SW 1271 (cell line): ENCODE measurements at places on chromosomes 7 and 10.

GRCh38 chr7:52639126-52639525, 396.3 kb upstream of the POM121L12 start:
- DNase-seq = no peak

- no peak for DNase-seq
Observed at GRCh38 chr7:7498856-7499255, 36.8 kb downstream of the COL28A1 start.

DNA sequence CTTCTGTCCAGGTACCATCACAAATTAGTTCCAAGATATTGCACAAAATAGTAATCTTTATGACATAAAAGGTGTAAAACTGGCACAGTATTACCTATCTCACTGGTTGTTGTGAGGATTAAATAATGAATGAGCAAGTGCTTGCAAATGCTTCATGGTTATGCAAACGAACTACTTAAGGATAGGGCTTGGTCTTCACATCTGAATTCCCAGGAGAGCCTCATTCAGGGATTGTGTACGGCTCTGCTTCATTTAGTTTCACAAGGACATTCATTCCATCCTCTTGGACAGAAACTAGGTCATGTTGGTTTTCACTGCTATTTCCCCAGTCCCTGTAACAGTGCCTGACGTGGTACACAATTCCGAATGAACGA, 12.1 kb downstream of the ABCA13 start:
- no peak for DNase-seq

DNA sequence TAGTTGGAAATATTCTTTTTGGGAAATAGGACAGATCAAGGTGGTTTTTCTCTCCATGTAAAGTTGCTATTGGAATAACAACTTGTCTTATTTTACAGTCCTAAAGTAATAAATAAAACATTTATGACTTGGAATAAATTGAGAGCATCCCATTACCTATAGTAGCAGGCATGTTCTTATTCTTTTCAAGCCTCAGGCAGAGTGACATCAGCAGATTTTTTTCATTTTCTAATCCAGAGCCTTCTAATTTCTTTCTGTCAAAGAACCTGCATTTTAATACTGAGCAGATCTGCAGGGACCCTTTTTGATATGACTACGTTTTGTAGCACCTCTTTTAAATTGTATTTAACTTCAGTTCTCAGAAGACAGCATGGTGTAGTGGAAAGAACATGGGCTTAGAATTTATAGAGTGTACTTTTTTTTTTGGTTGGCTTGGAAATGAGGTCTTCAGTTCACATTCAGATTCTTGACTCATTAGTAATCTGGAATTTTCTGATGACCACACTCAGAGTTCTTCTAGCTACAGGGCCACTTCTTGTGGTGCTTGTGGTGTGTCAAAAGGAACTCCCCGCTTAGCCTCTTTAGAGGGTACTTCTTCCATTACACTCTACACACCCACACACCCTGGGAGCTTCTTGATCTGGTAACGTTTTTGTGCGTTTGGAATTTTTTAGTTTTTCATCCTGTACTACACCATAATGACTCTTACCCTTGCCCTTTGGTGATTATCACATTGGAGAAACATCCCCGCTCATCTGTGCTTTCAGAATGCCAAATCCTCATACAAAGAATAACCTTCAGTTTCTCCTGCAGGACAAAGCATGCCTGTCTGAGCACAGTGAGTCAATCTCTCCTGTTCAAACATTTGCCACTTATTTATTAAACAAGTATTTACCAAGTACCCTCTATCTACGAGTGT, 34.6 kb downstream of the AGK start:
- DNase-seq = peak; percentile 39

GRCh38 chr10:119452396-119452795, 90.1 kb downstream of the RGS10 start:
- DNase-seq = no peak

GRCh38 chr7:187227-187927, 5.0 kb upstream of the FAM20C start:
- DNase-seq = no peak

GRCh38 chr7:56026538-56026937, 24.7 kb downstream of the PSPH start:
- DNase-seq = no peak

GRCh38 chr10:132146941-132147915, 39.5 kb upstream of the DPYSL4 start:
- DNase-seq = no peak

GRCh38 chr7:151856098-151856497, 20.8 kb downstream of the PRKAG2 start:
- DNase-seq = no peak

GRCh38 chr10:100670828-100671479, 74.4 kb upstream of the PAX2 start:
- no peak for DNase-seq

- DNase-seq = no peak
Observed at GRCh38 chr7:44147026-44147991, 6.2 kb upstream of the MYL7 start.

- no peak for DNase-seq
Observed at GRCh38 chr10:121667948-121668313, 69.7 kb upstream of the FGFR2 start.

GRCh38 chr7:51101111-51101757, 215.4 kb downstream of the COBL start:
- no peak for DNase-seq

GRCh38 chr7:124124201-124124600, 91.3 kb upstream of the TMEM229A start:
- no peak for DNase-seq

- DNase-seq = peak; percentile 2
Observed at GRCh38 chr10:132836832-132837540, 51.0 kb upstream of the NKX6-2 start.

GRCh38 chr10:14340051-14340744, 9.5 kb upstream of the FRMD4A start:
- no peak for DNase-seq

GRCh38 chr10:73732931-73733623, 11.1 kb upstream of the SEC24C start:
- DNase-seq = no peak

DNA sequence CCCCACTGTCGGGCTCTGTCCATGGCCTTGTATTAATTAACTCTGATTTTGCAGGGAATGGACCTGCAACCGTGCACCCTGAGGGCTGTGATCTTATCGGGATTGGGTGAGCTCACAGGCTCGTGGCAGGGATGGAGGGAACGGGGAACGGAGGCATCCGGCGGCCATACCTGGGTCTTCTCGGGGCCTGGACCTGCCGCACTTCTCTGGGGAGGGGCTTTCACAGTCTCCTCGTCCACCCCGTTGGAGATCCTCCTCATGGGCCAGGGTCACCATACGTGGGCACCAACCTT, 57.5 kb upstream of the SHH start:
- DNase-seq = no peak

GRCh38 chr10:29646238-29646902, 11.6 kb upstream of the SVIL start:
- no peak for DNase-seq

DNA sequence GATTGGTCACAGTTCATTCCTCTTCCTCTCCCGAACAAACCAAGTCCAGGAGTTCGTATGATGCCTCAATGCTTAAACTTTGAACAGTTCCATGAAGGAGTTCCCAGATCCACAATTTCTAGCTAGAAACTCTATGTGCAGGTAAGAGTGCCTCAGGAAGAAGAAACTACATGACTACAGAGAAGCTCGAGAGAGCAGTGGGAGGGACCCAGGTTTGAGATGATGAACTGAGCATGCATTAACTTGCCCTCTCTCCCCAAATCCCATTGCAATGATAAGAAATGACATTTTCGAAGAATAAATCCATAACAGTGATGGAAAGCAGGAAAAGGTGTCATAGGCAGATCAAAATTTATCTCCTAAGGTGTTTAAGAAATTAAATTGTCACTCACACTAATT, 140.6 kb upstream of the JCAD start:
- no peak for DNase-seq

- DNase-seq = no peak
Observed at GRCh38 chr7:36887969-36888368, 163.7 kb upstream of the AOAH start.

GRCh38 chr7:155191137-155191536, 106.5 kb upstream of the INSIG1 start:
- DNase-seq = no peak

DNA sequence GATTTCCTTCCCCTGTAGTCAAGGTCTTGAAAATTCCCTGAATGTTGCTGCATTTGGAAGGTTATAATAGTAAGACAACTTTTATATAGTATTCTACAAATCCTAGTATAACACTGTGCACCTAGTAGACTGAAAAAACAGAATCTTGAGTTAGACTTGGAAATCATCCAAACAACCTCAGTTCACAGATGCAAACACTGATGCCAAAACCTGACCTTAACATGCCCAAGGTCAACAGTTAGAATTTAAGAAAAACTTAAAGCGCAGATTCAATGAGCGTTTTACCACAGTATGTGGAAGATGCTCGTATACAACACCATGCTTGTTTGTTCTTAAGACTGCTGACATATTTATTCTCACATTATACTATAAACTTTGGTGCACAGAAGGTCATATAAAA, 3.0 kb downstream of the PIP4K2A start:
- no peak for DNase-seq

GRCh38 chr7:115941703-115942268, 88.8 kb downstream of the TFEC start:
- no peak for DNase-seq

GRCh38 chr10:132687181-132687892, 98.6 kb downstream of the NKX6-2 start:
- no peak for DNase-seq

GRCh38 chr7:27779873-27780272, 39.9 kb downstream of the TAX1BP1 start:
- DNase-seq = no peak

DNA sequence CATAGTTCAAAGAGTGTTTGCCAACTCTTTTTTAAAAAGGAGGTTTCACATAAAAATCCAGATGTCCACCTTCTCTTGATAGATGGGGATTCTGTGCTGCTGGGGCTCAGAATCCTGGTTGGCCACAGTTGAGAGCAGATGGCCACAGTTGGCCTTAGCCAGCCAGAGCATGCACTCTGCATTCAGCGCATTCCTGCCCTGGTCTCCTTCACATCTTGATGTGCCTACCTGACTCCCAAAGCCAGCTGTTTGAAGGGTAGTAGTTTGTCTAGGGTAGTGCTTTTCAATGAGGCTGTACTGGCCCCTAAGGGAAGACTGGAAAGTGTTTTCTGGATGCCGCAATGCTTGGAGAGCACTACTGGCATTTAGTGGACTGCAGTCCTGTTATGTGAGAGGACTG, 208.1 kb upstream of the HDAC9 start:
- no peak for DNase-seq

GRCh38 chr10:59271160-59271559, 91.2 kb downstream of the FAM13C start:
- no peak for DNase-seq

GRCh38 chr7:16801111-16801542, 3.7 kb downstream of the AGR2 start:
- peak; percentile 72 for DNase-seq

- no peak for DNase-seq
Observed at GRCh38 chr10:7551950-7552716, 114.6 kb downstream of the ITIH5 start.

- DNase-seq = no peak
Observed at GRCh38 chr7:105339404-105340323, 49.1 kb downstream of the SRPK2 start.

DNA sequence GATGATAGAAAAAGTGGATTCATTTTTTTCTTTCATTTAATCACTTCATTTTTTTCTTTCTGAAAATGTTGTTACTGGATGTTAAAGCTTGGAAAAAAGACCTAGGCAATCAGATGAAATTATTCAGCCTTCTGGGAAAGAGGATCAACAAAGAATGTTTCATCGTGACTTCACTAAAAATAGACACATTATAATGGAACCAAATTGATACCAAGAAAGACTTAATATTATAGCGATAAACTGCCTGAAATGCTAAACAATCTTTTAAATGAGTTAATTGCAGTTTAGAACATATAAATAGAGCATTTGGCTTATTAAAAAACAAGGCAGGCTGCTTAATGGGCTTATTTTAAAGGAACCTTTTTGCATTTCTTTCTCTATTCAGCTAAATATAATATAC, 25.6 kb upstream of the TMEM229A start:
- DNase-seq = no peak

GRCh38 chr10:133347710-133348517, 741 bp downstream of the PRAP1 start:
- DNase-seq = no peak

GRCh38 chr10:32121648-32122047, 65.4 kb upstream of the KIF5B start:
- no peak for DNase-seq

- no peak for DNase-seq
Observed at GRCh38 chr7:142488842-142489241, 231.0 kb upstream of the PRSS58 start.

GRCh38 chr7:112238852-112239610, 32.5 kb downstream of the ZNF277 start:
- no peak for DNase-seq

GRCh38 chr10:29757551-29758297, 123.0 kb upstream of the SVIL start:
- DNase-seq = no peak

DNA sequence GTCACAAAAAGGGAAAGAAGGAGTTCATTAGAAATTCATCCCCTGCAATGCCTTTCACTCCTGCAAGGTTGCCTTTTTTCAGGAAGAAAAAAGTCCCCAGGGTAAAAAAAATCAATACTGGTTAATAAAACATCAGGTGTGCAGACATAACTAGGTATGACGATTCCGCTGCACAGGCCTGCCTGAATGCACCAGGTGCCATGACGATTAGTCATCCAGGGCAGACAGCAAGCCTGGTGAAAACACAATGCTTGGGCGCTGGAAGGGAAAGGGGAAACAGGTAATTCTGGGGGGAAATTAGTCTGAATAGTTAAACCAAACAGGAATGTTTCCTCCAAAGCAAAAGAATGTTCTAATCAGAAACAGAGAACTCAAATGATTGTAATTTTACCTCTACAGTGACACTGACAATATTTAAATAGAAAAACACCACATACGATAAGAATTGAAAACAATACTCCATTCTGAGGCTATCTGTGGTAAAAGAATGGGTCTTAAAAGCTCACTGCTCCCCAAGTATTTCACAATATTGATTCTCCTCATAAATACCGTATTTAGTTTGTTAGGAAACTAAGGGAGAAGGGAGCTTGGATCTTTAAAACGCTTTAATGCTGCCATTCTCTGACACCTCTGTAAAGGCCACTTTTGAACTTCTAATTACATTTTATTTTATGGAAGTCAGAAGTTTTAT, 45.2 kb downstream of the VPS41 start:
- DNase-seq = no peak

- no peak for DNase-seq
Observed at GRCh38 chr7:282621-283020, 7.3 kb upstream of the FOXL3 start.

GRCh38 chr10:71863203-71863602, 12.2 kb upstream of the PSAP start:
- DNase-seq = no peak

- DNase-seq = no peak
Observed at GRCh38 chr7:37109016-37109683, 339.5 kb downstream of the ELMO1 start.

GRCh38 chr10:94042001-94042833, 48.5 kb downstream of the PLCE1 start:
- no peak for DNase-seq
